ENCODE measurements at places on chromosomes 16 and 17.

DNA sequence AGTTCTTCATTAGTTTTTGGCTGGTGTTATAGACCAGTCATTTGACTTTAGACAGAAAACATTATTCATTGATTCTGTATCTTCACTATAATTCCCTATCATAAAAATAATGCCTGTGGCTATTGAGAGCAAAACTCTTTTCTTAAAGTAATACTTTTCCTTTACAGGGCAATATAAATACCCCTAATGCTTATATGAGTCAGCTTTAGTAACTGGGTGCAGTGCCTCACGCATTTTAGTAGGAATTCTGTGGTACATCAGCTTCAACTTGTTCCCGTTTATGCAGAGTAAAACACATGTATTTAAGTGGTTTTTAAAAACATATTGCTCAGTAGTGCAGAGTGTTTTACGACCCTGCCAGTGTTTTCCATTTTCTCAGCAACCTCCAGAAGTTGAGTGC, 68.1 kb downstream of the SEC14L1 start:
- DNase-seq: no peak

DNA sequence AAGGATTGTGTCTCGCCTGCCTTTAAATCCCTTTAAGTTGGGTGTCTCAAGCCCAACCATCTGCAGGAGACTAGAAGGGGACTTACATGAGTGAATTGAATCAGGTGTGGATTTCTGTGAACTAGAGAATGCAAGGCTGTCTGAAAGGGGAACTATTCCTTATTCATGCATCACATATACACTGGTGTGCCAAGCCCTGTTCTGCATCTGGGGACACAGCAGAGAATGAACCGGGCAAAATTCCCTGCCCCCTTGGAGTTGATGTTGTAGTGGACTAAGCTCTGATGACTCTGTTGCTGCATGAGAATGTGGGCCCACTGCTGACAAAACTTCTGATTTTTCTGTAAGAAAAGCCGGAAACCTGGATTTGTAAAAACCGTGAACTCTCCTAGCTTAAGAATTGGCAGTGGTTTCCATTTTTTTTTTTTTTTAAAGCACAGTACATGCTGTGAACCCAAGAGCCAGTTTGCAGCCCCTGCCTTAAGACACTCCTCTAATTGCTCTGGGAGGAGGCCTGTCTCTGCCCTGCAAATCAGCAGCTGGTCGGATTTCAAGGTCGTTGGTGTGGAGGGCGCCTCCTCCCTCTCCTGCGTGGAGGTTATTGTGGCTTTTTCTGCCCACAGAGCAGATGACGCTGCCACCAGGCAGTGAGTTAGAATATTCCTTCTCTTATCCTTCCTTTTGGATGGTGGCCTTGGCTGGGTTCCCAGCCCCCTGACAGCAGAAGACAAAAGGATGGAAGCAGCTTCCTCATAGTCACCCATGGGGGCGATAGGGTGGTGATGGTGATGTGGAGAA, 131.0 kb downstream of the PRKCB start:
- DNase-seq: no peak

- DNase-seq: no peak
Measured at GRCh38 chr17:66627985-66628384, 206.9 kb upstream of the CACNG5 start.

GRCh38 chr17:72345088-72345487, 224.3 kb downstream of the SOX9 start:
- DNase-seq: no peak

DNA sequence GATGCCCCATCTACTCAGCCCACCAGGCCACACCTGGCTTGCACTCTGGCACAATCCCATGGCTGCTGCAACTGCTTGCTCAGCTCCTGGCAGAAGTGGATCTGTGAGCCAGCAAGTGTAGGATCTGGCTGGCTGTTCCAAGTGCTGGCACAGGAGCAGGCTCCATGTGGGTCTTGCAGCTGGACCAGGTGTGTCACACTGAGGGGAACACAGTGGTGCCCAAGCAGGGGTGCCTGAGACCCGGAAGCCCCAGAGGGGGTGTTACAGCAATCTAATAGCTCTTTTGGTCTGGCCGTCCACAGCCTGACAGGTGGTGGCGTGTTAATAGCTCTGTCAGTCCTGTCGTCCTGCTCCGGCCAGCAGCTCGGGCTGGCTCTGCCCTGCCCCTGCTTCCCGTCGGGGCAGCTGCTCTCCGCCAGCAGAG, 19.6 kb upstream of the GOT2 start:
- DNase-seq: no peak

GRCh38 chr17:70313086-70313852, 143.9 kb downstream of the KCNJ2 start:
- DNase-seq: no peak

DNA sequence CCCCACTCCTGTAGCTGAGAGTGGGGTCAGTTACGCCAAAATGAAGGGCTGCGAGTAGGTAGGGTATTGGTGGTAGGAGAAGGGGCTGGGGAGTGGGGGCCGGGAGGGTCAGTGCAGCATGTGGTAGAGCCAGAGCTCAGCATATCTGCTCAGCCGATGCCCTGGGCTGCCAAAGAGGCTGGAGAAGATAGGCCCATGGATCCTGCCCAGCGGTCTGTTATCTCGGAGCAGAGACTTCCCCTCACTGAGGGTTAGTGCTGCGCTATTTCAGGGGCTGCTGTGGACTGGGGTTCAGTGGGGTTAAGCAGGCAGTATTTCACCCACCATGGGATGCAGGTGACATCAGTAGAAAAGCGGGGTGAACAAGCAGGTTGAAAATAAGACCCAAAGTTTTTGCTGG, 19.7 kb downstream of the RHBDL3 start:
- DNase-seq: no peak

GRCh38 chr16:46711106-46712058, 21.9 kb downstream of the ORC6 start:
- DNase-seq: no peak

- no peak for DNase-seq
Measured at GRCh38 chr17:8532021-8532420, 96.3 kb downstream of the NDEL1 start.

DNA sequence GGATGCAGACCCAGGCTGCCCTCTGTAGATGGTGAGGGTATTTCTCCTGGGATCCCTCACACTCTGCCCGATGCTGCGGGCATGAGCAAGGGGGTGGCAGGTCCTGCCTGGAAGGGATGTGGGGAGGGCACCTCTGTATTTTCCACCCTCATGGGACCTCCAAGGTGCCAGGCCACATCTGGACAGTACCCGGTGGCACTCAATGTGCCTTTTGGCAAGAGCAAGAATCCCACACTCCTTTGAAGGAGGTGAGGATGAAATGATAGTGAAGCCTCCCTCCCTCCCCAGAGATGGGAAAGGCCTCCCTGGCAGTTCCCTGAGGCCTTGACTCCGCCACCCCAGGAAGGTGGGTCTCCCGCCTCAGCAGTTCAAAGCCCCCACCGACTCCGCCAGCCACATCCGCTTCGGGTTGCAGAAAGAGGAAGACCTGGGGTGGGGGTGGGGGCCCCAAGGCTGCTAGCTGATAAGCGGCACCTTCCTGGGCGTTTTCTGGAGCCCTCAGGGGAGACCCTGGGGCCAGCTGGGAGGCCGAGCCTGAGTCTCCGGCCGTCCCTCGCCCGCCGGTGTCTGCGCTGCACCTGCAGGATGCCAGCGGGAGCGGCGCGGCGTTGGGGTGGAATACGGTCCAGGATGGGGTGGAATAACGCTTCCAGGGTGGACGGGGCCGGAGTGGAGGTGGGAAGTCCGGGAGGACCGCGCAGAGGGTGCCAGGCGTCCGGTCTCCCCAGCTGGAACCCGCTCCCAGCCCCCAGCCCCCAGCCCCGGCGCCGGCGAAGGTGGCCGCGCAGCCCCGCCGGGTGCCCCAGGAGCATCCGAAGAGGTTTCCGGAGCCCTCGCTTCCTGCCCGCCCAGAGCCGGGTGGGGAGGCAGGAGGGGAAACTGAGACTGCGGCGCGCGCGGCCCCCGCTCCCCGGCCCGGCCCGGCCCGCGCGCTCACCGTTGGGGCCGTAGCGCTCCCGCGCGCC, 718 bp downstream of the ATP2A3 start:
- peak; percentile 24 for DNase-seq

DNA sequence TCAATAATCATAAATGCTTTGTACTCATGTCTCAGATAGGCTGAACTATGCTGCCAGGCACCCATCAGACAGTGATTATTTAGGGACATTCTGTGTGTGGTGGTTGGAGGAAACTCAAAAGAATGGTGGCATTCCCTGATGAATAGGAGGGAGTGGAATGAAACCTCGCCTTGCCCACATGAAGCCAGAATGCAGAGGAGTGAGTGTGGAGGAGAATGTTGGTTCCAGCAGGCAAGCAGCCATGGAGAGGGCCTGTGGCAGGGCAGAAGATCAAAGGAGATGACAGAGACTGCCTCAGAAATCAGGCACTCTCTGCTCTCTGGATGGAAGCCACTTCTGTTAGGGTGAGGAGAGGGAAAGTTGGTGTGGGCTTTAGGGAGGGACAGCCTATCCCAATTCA, 22.5 kb downstream of the KCTD19 start:
- no peak for DNase-seq

DNA sequence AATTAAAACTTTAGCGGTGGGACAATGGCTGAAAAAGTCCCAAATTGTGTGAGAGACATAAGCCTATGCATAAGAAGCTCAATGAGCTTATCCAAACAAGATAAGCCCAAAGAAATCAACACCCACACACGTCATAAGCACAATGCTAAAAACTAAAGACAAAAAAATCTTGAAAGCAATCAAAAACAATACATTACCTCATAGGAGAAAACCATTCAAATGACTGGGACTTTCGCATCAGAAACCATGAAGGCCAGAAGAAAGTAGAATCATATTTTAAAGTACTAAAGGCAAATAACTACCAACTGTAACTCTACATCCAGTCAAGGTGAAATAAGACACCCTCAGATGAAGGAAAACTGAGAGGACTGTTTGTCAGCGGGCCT, 50.2 kb downstream of the ZCCHC14 start:
- DNase-seq: no peak

GRCh38 chr16:728131-728889, 1.4 kb downstream of the HAGHL start:
- peak; percentile 49 for DNase-seq

DNA sequence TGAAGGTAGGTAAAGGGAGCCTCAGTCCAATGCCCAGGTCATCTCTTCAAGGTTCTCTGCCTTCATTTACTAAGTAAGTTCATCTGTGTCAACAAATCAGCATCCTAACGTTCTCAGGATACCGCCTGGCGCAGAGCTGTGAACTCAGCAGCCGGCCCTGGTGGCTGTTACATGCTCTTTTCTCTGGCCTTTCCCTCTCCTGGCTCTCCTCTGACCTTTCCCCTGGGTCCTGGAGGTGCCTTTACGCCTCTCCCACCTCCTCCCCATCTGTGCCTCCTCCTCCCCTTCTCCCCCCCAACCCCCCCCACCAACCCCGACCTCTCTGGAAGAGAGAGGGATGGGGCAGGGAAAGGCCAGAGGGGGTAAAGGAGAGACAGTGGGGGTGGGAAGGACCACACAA, 19.5 kb downstream of the COTL1 start:
- no peak for DNase-seq

GRCh38 chr17:81702934-81703746, at the start of gene MRPL12:
Gene MRPL12 (plus strand): TSS chr17:81703367. CDS start chr17:81703502, 135 bp downstream.
- DNase-seq: peak; percentile 88

DNA sequence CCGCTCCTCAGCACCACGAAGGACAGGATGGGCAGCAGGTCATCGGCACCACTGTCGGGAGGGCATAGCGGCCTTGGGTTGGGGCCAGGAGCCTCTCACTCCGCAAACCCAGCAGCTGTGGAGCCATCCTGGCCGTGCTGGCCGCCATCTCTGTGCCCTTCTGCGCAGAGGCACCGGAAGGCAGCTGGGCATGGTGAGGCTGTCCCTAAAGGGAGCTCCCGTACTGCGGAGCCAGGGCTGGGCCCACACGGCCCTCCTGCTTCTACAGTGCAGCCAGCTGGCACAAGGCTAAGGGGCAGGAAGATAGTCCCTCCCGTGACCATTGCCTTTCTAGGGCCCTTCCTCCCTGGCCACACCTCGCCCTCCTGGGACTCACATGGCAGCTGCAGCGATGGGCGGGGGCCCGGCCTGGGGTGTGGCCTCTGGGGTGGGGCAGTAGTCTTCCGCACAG, 7.0 kb upstream of the SPATA2L start:
- DNase-seq: no peak

- no peak for DNase-seq
Measured at GRCh38 chr16:24626256-24626655, 86.9 kb downstream of the RBBP6 start.

DNA sequence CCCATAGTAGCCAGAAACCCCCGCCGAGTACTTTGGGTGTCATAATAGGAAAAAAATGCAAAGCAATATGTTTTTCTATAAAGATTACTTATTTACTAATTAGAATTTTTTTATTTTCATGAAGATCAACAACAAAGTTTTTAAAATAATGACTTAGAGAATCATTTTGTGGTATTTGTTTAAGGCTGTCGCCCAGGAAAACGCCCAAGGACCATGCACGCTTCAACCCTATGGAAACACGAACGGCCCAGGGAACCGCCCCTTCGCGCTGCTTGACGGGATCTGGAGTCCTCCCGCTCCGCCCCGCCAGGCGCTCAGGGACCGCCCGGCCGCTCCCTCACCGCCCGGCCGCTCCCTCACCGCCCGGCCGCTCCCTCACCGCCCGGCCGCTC, 408 bp upstream of the KPNA2 start:
- peak; percentile 86 for DNase-seq

- DNase-seq: peak; percentile 54
Measured at GRCh38 chr17:43576563-43577229, 30.6 kb upstream of the ETV4 start.

- DNase-seq: no peak
Measured at GRCh38 chr17:38872027-38872511, 2.2 kb downstream of the LASP1 start.

GRCh38 chr17:19411631-19412030, 599 bp downstream of the RNF112 start:
- no peak for DNase-seq

DNA sequence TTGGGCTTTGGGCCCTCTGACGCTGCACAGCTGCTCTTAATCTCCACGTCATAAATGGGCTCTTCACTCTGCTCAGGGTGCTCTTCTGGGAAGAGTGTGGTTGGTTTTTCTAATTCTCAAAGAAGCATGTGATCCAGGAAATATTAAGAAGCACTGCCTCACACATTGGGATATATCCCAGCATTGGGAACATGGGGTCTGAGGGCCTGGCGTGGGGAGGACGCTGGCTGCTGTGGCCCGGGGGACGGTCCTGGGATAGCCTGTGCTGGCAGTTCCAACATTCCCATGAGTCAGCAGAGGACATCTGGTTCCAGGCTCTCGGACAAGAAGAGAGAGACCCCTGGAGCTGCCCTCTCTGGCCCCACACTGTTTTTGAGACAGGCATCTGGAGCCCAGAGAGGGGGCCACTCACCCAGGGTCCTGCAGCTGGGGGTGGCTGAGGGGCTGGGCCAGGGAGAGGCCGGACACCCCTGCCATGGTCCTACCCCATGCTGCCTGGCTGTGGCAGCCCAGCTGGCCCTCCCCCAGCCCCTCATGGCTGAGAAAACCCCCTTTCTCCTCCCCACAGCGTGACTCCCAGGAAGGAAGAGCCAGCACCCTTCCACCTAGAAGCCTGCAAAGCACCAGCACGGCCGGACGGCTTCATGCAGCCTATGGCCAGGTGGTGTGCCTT, 58.8 kb downstream of the NT5M start:
- no peak for DNase-seq

DNA sequence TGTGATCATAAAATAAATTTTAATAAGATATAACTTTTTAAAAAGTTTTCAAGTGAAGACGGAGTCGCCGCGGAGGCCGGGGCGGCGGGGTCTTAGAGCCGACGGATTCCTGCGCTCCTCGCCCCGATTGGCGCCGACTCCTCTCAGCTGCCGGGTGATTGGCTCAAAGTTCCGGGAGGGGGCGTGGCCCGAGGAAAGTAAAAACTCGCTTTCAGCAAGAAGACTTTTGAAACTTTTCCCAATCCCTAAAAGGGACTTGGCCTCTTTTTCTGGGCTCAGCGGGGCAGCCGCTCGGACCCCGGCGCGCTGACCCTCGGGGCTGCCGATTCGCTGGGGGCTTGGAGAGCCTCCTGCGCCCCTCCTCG, at the start of gene FOXC2:
TSS of gene FOXC2 (plus strand) at position 229 of the 365 bp plus-strand sequence. CDS start 507 bp downstream, outside the sequence.
- peak; percentile 42 for DNase-seq

Measured in activated T-cell treated with anti-CD3 and anti-CD28 coated beads for 24 hours (primary cell).